ENCODE measurements at places on chromosomes 1 and 21.

- no peak for DNase-seq
Observed at GRCh38 chr21:35090403-35090802, 41.3 kb upstream of the RUNX1 start.

DNA sequence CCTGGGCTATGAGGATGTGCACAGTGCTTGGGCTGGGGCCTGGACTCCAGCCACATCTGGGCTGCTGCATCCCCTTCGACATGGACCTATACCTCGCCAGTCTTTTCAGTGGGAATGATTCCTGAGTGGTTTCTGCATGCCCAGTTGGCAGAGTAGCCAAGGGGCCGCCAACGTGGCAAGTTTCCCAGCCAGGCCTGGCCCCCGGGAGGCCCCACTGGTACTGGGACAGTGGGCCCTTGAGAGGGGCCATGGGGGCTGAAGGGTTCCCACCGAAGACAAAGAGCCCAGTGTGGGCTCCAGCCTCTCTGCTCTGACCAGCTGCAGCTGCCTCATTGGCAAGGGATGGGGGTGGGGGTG lies 15.4 kb downstream of the RAP1GAP start:
- no peak for DNase-seq

DNA sequence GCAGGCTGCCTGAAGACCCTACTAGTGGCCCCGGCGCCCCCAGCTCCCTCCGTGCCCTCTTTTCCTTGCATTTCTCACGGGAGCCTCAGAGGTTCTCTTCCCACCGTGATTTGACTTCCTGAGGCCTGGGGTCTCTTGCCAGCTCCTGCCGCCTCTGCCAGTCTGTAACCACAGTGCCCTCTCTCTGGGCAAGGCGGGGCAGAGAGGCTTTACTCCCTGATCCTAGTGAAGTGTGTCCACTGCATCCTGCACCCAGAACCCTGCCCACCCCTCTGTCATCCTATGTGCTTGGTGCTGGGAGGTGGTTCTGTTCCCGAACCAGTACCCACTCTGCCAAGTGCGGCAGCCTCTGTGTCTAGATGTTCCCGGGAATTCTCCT lies 2.4 kb downstream of the ESPN start:
- DNase-seq, result no peak

- DNase-seq, result no peak
Observed at GRCh38 chr1:151935154-151935553, 25.8 kb upstream of the THEM4 start.

All from suppressor macrophage treated with lipopolysaccharide for 4 hours (primary cell).